Suppressor macrophage treated with lipopolysaccharide for 4 hours (primary cell): ENCODE measurements at places on chromosomes 6 and 20.
A peak's percentile ranks its signal among the peaks of the same experiment; 100 is the strongest.

- no peak for DNase-seq
Measured at GRCh38 chr6:110310861-110311446, 47.2 kb downstream of the METTL24 start.

- DNase-seq: no peak
Measured at GRCh38 chr6:3874069-3874468, 24.9 kb downstream of the FAM50B start.

- no peak for DNase-seq
Measured at GRCh38 chr20:57244627-57245214, 21.7 kb downstream of the BMP7 start.

DNA sequence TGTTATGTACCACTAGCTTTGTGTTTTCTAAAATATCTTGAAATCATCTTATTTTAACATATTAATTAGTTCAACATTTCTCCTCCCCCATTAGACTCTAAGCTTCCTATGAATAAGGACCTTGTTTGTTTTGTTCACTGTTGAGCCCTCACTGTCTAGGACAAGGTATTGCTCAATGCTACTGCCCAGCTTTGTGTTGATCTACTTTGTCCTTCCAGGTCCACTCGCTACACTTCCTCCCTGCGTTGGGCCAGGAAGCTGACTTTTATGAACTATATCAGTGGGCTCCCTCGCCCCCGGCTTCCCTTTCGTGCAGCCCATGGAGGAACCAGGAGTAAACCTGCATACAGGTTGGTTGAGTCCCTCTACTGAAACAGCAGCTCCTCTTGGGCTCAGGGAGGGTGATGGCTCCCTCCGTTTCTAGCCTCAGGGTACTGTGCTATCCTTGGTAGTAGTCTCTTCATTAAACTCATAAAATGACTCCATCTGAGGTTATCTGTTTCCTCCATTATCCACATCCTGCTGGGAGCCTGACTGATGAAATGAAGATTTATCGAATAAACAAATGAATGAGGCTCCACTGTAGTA is 272.5 kb downstream of the CLIC5 start:
- DNase-seq: no peak

DNA sequence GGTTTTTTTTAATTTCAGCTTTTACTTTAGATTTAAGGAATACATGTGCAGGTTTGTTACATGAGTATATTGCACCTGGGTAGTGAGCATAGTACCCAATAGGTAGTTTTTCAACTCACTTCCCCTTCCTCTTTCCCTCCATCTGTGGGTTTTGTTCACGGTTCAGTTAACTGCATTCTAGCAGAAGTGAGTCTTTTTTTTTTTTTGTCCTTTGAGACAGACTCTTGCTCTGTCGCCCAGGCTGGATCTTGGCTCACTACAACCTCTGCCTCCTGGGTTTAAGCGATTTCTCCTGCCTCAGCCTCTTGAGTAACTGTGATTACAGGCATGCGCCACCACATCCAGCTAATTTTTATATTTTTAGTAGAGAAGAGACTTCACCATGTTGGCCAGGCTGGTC is 8.7 kb downstream of the UBR2 start:
- peak; percentile 32 for DNase-seq

GRCh38 chr20:29689411-29690225 is 1567.8 kb upstream of the DEFB115 start:
- no peak for DNase-seq

DNA sequence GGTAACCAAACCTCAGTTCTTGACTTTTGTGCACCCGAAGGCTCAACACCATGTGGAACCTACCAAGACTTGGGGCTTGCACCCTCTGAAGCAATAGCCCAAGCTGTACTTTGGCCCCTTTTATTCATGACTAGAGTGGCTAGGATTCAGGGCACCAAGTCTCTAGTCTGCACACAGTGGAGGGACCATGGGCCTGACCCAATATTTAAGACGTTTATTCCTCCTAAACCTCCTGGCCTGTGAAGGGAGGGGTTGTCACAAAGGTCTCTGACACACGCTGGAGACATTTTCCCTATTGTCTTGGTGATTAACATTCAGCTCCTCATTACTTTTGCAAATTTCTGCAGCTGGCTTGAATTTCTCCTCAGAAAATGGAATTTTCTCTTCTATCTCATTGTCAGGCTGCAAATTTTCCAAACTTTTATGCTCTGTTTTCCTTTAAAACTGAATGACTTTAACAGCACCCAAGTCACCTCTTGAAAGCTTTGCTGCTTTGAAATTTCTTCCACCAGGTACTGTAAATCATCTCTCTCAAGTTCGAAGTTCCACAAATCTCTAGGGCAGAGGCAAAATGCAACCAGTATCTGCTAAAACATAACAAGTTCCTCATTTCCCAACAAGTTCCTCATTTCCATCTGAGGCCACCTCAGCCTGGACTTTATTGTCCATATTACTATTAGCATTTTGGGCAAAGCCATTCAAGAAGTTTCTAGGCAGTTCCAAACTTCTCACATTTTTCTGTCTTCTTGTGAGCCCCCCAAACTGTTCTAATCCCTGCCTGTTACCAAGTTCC is 481.4 kb upstream of the BTBD3 start:
- peak; percentile 25 for DNase-seq

- no peak for DNase-seq
Measured at GRCh38 chr6:9623985-9624384, 790.9 kb downstream of the TFAP2A start.

- DNase-seq: no peak
Measured at GRCh38 chr20:32359633-32360332, 1.7 kb downstream of the ASXL1 start.

DNA sequence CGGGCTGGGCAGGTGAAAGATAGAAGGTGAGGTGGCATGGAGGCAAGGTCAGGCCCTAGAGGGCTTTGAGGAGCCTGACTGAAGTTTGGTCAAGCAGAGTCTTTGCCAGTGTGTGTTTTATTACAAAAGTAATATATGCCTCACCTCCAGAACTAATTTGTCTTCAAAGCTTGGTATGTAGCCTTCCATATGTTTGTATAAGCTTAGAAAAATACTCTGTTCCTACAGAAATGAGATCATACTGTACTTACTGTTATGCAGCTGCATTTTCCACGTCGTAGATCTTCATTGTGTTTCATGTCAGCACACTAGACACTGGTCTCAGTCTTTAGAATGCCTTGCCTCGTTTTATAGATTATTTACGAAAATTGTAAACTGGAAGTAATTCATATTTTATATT is 61.8 kb downstream of the ANKS1A start:
- no peak for DNase-seq

- DNase-seq: no peak
Measured at GRCh38 chr20:24935140-24935539, 13.9 kb upstream of the CST7 start.

GRCh38 chr6:141153563-141153962 is 979.2 kb upstream of the GJE1 start:
- DNase-seq: no peak

- peak; percentile 81 for DNase-seq
Measured at GRCh38 chr6:116268589-116269293, 11.0 kb downstream of the TSPYL1 start.

DNA sequence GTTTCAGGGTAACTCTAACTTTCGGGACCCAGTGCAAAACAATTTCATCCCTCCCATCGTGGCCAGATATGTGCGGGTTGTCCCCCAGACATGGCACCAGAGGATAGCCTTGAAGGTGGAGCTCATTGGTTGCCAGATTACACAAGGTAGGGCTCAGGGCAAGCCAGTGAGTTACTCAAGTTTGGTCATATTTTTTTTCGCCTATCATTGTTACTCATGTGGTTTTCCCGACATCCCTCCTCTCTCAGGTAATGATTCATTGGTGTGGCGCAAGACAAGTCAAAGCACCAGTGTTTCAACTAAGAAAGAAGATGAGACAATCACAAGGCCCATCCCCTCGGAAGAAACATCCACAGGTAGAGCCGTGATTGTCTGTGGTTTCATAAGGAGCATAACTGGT is 58.2 kb downstream of the DCBLD1 start:
- DNase-seq: no peak

GRCh38 chr6:25341203-25341552 is 62.0 kb downstream of the CARMIL1 start:
- DNase-seq: no peak

- no peak for DNase-seq
Measured at GRCh38 chr6:15528870-15529269, 134.0 kb downstream of the DTNBP1 start.

DNA sequence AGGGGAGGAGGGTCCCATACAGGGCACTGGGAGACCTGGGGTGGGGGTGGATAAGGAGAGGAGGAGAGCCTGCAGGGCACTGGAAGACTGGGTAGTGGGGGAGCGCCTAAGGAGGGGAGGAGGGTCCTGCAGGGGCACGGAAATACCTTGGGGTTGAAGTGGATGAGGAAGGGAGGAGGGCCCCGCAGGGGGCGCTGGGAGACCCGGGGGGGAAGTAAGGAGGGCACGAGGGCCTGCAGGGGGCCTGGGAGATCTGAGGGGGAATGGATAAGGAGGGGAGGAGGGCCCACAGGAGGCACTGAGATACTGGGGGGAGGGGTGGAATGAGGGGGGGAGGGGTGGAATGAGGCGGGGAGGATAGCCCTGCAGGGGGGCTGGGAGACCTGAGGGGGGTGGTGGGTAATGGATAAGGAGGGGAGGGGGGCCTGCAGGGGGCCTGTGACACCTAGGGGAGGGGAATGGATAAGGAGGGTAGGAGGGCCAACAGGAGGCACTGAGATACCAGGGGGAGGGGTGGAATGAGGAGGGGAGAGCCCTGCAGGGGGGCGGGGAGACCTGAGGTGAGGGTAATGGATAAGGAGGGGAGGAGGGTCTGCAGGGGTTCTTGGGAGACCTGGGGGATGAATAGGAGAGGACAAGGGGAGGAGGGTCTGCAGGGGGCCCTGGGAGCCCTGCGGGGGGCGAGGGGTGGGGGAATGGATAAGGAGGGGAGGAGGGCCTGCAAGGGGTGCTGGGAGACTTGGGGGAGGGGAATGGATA is 567 bp upstream of the CTCFL start:
- DNase-seq: no peak

DNA sequence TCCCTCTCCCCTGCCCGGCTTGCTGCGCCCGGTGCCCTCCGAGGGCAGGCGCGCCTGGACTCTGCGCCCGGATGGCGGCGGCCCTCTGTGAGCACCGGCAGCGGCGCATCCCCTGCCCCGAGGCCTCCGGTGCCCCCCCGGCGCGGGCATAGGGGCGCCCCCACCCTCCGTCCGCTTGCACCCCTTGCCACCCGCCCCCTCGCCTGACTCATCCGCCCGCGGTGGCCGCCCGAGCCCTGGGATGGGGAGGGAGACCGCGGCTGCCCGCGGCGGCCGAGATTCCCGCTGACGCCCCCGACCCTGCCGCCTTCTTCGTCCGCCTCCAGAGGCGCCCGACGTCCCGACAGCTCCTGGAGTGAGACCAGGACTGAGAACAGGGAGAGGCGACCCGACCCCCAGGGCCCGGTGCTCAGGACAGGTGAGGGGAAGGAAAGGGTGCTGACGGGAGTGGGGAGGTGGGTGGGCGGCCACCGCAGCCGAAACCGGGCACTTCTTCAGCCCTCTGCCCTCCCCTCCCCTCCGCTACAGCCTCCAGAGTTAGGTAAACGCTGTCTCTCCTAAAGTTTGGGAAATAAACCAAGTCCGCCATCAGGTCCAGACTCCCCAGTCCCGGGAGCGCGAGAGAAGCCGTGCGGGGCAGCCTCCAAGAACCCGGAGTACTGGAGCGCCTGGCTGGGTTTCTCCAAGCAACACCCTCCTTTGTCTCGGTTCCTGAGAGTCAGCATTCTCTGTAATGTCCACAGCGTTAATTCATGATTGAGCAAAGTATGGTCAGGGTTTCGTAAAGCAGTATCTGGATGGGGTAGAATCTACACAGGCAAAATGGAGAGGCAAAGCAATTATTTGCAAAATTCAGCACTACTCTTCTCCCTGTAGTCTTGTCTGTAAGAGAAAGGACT is 539 bp downstream of the TMEM200A start:
- DNase-seq: peak; percentile 5

DNA sequence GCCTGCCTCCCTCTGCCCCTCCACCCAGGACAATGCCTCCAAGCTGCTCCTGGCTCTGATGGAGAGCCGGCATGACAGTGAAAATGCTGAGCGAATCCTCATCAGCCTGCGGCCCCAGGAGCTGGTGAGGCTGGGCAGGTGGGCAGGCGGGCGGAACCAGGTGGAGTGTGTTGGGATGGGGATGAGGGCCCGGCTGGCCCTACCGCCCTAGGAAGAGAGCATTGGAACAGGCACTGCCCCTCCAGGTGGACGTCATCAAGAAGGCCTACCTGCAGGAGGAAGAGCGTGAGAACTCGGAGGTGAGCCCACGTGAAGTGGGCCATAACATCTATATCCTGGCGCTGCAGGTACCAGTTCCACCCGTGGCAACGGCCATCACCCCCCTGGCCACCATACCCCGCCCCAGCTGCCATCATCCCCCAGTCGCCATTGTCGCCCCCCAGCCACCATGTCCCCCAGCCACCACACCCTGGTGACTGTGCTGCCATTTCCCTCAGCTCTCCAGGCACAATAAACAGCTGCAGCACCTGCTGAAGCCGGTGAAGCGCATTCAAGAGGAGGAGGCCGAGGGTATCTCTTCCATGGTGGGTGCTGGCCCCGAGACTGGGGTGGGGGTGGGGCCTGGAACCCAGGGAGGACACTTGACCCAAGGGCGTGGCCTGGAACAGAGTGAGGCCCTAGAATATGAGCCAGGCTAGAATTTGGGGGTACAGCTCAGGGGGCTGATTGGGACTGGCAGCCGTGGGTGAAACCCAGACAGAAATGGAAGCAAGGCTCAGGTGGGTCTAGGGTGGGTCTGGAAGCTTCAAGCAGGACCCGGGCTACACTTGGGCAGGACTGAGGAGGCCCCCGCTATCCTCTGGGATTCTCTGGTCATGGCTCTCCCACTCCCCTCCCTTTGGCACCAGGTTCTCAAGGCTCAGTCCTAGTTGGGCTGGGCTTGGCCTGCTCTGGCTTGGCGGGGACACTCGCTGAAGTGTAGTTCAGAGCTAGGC is 24.2 kb downstream of the UQCC2 start:
- no peak for DNase-seq

DNA sequence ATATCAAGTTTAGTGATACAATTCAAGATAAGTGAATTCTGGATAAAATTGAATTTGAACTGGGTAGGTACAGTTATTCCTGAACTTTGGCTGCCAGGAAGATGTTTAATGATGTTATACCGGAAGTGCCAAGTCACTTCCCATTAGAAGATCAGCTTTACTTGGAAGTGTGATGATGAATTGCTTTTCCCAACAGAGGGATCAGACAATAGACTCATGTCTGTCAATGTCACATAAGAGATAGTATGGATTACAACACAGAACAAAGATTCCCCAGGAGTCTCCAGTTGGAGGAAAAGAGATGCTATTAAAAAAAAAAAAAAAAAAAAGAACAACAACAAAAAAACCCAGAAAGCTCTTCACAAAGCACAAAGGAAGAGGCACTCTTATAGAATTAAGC is 497.9 kb upstream of the EPHA7 start:
- DNase-seq: no peak

GRCh38 chr20:53244711-53245110 is 272.6 kb downstream of the TSHZ2 start:
- no peak for DNase-seq

GRCh38 chr6:80478030-80478429 is 371.6 kb downstream of the BCKDHB start:
- DNase-seq: no peak

DNA sequence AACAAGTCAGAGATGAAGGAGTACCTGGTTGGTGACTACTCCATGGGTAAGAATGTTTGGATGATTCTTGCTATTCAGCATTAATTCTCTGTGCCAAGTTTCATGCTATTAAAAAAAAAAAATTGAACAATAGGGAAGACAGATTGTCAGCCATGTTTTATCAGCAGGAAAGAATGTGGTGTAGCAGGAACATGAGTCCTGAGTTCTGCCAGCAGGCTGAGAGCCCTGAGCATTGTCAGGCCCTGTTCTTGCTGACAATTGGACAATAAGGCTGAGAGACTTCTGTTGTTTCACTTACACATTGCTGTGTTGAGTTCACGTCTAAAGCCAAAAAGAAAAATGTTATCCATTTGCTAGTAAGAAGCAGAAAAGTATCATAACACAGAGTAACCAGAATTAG is 70.4 kb upstream of the SMIM28 start:
- no peak for DNase-seq
